ENCODE measurements at places on chromosomes 13 and 19.

GRCh38 chr19:3642987-3643673, 16.5 kb upstream of the CACTIN start:
- DNase-seq = no peak

GRCh38 chr13:106118996-106119395, 416.5 kb downstream of the EFNB2 start:
- no peak for DNase-seq

GRCh38 chr13:74743992-74744391, 609.8 kb upstream of the KLF12 start:
- DNase-seq = no peak

GRCh38 chr13:20016649-20017364, 58.3 kb downstream of the ZMYM2 start:
- DNase-seq = no peak

DNA sequence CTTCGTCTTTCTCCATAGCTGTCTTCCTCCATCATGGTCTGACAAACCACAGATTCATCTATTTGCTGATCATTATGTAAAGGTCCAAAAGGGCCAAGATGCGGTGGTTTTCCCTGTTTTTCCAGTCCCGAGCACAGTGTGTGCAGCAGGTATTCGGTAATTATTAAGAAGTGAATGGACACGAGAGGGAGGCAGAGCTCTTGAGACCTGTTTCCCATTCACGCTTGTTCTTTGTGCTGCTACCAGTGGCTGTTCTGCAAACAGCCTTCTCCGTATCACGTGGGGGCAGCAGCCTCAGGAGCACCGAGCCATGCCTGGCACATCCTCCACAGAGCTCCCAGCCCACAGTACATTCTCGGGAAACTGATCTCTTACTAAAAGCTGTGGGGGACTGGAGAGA, 50.3 kb downstream of the CCDC70 start:
- no peak for DNase-seq

DNA sequence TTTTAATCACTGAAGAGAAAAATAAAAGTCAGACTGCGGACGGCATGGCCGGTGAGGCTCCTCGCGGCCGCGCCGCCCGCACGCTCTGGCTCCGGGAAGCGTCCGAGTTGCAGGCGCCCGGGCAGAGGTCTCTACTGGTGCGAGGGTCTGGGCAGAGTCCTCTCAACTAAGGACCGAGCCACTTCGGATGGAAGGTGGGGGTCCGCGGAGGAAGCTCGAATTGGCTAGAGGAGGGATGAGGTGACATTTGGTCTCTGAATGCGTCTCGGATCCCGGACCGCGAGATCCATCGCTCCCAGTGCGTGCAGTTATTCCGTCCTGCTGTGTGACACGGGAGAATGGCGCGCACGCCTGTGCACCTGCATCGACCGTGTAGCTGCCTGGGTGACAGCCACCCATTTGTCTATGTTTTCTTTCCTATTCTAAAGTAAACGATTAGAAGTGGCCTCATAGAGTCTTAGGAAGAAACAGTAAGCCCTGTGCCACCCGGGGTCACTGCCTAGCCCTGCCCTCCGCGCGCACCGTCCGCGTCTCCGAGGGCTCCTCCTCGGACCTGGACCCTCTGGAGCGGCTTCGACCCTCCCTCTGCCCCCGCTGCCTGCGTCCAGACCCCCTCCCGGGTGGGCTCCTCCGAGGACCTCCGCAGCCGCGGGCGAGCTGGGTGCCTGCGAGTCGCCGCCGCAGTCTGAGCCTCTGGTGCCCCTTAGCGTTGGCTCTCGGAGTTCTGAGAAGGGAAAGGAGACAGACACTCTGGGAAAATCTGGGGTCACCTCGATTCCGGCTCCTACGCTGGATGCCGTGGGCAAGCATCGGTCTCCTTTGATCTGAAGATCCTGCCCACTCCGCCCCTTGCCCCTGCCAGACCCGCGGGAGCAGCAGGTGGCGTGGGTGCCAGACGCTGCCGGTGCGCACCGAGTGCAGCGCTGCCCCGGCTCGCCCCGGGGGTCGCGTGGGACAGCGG, 347.4 kb downstream of the LIG4 start:
- no peak for DNase-seq

DNA sequence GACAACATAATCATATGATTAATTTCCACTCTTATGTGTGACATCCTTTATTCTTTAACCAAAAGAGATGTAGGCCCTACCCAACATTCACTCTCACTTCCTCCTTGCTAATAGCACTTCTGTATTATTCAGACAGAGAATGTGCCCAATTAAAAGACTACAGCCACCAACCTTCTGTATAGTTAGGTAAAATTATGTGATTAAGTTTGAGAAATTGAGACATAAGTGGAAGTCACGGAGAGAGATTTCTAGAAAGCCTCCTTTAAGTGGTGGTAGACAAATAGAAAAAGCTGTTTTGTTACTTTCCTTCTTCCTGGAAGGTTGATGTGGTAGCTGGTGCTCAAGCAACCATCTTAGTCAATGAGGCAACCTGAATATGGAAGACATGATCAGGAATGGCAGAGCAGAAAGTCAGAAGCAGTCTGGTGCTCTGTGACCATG, 14.8 kb downstream of the EPSTI1 start:
- no peak for DNase-seq

- DNase-seq = no peak
Measured at GRCh38 chr13:46529216-46529919, 23.6 kb upstream of the LRCH1 start.
